ENCODE measurements at places on chromosomes 13 and 19. TPM values are rescaled to one million over a fixed set of nuclear protein-coding genes. Genes with fewer than 3 reads are reported as not detected.

- no peak for DNase-seq
Observed at GRCh38 chr19:30340771-30341561, 31.2 kb upstream of the ZNF536 start.

ZIC5 gene
- total RNA-seq = not detected

APC2 gene
- 1.7 TPM for total RNA-seq

FAM98C gene
- 48.8 TPM for total RNA-seq

- no peak for DNase-seq
Observed at GRCh38 chr19:6287269-6287885, 7.6 kb upstream of the MLLT1 start.

- no peak for DNase-seq
Observed at GRCh38 chr13:21011378-21011777, 50.0 kb downstream of the LATS2 start.

DNA sequence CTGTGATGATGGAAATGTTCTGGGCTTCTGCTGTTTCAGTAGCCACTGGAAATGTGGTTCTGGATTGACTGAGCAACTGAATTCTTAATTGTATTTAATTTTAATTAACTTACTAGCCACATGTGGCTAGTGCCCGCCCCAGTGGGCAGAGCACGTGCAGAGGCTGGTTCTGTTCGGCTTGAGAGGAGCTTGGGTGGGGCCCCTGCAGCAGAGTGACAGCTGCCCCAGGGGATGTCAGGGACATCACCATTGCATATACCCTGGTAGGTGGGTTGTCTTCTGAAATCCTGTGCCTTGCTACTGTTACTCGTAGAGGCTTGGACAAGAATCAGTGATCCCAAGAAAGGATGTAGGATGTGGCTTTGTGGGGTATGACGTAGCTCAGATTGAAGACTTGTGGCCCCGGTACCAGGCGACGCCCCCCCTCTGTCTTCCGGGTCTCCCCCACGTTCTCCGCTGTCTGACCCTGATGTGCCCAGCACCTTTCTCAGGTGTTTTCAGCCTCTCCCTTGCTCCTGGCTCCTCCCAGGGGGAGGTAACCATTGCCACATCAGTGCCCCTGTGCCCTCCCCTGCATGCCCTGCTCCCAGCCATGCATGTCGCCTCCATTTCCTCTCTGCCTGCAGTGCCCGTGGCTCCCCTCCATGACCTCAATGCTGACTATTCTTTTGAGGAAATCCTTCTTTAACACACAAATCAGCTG lies 102.6 kb upstream of the RNF113B start:
- DNase-seq = no peak

GRCh38 chr19:30780032-30780431 lies 407.8 kb downstream of the ZNF536 start:
- no peak for DNase-seq

All from tibial nerve (tissue), 4 donors.